ENCODE measurements at places on chromosomes 13 and 19.

DNA sequence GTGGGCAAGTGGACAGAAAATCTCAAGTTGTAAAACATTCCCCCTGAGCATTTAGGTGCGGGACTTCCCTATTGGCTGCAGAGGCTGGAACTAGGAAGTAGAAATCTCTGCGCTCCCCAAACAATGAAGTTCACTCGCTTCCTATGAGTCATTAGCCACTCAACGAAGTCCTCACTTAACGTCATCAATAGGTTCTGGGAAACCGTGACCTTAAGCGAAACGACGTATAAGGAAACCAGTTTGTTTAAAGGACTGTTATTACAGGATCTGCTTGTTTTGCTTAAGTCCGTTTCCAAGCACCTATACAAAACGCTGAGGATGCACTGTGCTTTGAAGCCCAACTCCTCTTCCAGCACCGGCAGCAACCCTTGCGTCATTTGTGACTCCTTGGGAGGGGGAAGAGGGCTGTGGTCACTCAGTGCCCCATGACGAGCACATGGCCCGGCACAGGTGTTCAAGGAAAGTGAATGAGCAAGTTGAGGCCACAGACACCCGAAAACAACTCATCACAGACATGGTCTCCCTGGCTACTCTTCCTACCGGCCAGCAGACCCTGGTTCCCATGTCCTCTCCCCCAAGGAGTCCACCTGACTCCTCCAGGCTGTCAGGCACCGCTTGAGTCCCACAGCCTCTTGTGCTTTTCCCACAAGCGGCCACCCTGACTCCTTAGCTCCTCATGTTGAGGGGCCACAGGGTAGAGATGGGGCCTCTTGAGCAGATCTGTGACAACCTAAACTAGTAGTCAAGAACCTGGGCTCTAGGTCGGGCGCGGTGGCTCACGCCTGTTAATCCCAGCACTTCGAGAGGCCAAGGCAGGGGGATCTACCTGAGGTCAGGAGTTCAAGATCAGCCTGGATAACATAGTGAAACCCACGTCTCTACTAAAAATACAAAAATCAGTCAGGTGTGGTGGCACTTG is 4.8 kb downstream of the RPS16 start:
- DNase-seq, result peak; percentile 80

DNA sequence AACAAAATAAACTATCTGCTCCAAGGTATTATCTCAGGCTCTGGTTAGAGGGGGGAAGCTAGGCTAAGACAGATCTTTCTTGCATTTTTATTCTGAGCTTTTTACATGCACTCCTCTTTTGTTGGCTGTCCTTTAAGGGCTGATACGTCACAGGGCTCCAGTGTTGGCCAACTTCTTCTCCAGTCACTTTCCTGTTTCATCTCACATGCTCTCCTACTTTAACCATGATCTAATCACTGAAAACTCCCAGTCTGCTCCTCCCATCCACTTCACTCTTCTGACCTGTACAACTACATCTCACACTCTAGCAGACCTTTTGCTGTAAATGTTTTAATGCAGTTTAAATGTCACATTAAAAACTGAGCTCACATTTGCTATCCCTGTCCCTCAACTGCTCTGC is 510.0 kb upstream of the KLF12 start:
- no peak for DNase-seq

GRCh38 chr13:95226476-95226875 is 74.8 kb downstream of the ABCC4 start:
- no peak for DNase-seq

DNA sequence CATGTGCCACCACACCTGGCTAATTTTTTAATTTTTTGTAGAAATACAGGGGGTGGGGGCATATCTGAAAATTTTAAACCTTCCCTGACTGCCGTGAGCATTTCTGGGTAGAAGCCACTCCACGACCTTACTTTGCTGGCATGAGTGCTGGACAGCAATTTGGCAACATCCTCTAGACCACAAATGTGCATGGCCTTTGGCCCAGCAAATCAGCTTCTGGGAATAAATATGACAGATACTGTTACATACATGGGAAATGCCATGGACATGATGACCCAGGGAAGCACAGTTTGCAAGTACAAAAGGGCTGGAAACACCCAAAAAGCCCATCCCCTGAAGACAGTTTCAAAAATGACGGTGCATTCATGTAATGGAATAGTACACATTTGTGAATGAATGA is 3.2 kb upstream of the PVR start:
- DNase-seq, result no peak

- DNase-seq, result no peak
Measured at GRCh38 chr13:47252627-47253026, 355.8 kb upstream of the HTR2A start.

DNA sequence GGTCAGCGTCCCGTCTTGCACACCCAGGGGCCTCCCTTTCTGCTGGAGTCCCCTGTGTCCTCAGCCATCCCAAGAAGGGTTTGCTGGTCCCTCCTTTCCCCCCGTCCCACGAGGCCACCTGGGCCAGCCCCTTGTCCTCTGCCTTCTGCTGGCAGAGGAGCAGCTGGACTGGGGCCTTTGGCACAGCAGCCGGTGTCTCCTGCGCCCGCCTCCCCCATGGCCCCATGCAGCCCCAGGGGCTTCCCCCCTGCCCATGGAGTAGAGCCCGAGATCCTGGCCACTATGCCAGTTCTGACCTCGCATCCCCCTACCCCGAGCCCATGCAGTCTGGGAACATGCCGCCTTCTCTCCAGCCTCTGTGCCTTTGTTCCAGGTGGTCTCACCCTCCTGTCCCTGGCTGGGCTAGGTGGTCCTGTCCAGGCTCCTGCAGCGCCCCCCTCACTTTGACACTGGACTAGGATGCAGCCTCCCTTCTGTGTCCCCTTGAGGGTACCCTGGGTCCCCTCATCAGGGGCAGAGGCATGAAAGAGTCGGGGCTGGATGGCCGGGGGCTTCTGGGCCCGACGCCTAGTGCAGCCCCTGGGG is 5.7 kb upstream of the GARIN5A start:
- DNase-seq, result no peak

GRCh38 chr19:5434970-5435641 is 20.1 kb upstream of the ZNRF4 start:
- DNase-seq, result no peak

DNA sequence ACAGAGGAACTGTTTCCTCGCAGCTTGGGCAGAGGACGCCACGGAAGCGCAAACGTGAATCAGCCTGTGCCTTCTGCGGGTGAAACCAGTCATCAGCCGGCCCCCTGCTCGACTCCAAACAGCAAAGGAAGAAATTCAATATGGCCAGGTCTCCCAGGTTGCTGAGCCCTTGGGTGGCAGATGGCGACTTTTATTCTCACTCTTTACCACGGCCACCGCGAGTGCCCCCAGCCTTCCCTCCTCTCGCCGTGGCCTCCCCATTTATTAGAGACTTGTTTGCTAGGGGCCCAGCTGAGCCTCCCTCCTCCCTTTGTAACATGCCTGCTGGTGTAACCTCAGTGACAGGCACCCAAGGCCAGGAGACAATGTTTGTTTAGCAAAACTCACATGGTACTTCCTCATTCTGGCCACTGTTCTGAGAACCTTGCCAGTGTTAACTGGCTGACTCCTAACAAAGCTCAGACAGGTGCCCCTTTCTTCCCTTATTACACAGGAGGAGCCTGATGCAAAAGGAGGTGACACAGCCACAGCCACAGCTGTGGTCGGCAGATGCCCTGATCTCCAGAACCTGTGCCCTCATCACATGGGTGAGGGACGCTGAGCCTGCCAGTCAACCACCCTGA is 5.8 kb downstream of the RAB20 start:
- DNase-seq, result no peak

- no peak for DNase-seq
Measured at GRCh38 chr19:7301525-7301924, 7.3 kb upstream of the INSR start.

GRCh38 chr19:22533761-22534160 is 100.4 kb upstream of the ZNF492 start:
- no peak for DNase-seq

DNA sequence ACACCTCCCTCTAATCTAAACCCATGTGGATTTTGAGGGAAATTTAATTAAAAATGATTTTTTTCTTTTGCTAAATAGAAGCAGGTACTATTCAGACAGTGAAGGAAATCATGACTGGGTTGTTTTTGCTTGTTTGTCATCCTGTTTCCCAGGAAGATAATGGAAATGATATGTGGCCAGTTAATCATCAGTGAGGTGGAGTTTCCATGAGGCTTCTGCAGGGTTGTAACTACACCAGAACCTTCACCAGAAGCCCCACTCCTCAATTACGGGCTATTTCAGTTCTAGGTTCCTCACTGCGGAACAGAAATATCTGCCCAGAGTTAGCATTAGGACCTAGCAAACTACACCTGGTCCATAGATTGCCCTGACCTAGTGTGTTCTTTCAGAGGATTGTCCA is 394.0 kb downstream of the DLEU7 start:
- no peak for DNase-seq

- peak; percentile 12 for DNase-seq
Measured at GRCh38 chr19:49157445-49158224, at the start of gene TRPM4. Gene TRPM4 (plus strand): TSS chr19:49157792. CDS start chr19:49157867, 75 bp downstream.

Measured in CD4-positive, alpha-beta T cell treated with Interleukin-15 for 4 hours (primary cell).